ENCODE measurements at places on chromosomes 1 and 21.
A peak's percentile ranks its signal among the peaks of the same experiment; 100 is the strongest.

- DNase-seq, result no peak
These were observed 13.2 kb downstream of the CNTN2 start for GRCh38 chr1:205056188-205056611.

GRCh38 chr1:114509596-114510273 lies 1.3 kb downstream of the TRIM33 start:
- DNase-seq, result no peak

GRCh38 chr1:212638492-212639151 lies 30.1 kb downstream of the ATF3 start:
- DNase-seq, result no peak

DNA sequence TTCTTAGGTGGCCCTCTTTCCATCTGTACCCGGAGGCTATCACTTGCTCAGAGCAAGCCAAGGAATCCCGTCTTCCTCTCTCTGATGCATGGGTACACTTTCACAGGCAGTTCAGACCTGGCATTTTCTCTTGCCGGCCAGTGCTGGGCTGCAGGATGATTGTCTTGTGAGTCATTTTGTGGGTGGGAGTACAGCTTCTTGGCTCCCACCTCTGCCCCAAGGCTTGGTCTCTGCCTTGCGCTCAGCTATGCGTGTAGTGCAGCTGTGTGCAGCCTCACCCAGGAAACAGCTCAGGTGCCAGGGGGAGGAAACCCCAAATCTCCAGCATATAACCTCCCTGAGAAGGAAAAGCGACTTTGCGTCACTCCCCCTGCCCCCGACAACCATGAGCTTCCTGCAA lies 3.9 kb upstream of the AJAP1 start:
- DNase-seq, result no peak

GRCh38 chr1:68624233-68624632 lies 127.4 kb upstream of the DEPDC1 start:
- no peak for DNase-seq

DNA sequence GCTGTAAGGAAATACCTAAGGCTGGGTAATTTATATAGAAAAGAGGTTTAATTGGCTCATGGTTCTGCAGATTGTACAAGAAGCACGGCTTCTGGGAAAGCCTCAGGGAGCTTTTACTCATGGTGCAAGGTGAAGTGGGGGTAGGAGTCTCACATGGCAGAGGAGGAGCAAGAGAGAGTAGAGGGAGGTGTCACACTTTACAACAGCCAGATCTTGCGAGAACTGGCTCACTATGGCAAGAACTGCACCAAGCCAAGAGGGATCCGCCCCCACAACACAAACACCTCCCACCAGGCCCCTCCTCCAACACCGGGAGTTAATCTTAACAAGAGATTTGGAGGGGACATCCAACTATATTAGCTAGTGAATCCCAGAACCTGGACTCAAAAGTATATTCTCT lies 135.4 kb upstream of the SOD1 start:
- DNase-seq, result no peak

DNA sequence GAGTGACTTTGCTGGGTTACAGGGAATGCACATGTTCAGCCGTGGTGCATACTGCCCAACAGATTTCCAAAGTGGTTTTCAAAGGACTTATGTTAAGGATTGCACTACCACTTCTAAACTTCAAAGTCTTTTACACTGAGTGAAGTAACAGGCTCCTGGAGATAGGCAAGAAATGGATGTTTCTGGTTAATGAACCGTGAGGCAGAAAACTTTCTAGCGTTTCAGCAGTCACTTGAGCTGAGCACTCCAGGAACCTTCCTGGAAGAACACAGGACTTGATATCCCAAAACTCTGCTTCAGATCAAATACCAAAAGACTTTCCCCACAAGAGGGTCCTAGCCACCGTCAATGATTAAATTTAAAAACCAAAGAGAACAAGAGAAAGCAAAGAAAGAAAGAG lies 74.3 kb upstream of the ATP1A1 start:
- no peak for DNase-seq

DNA sequence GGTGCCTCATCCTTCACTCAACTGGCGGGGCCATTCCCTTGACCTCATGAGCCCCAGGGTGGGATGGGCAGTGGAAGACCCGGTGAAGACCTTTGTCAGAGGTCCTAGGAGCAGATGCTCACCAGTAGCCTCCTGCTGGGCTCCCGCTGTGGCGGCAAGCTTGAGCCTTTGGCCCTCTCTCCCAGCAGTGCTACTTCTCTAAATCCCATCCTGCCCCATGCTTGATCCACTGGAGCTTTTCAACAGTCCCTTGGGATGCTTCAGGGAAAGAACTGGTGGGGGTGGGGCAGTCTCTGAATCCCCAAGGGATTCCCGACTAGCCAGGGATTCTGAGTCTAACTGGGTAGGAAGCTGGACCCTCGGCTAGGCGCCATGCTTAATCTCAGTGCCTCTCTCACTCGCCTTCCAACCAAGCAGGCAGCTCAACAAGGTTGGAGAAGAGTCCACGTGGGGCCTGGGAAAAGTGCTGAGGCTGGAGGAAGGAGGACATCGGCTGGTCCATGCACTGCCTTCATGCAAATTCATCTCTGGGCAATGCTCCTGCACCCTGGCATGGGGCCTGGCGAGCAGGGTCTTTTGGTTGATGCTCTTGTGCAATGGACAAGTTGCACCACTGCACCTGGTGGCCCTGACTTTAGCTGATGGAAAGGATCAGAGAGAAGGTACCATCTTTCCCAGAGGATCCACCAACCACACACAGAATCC lies 190.3 kb downstream of the GRIK3 start:
- no peak for DNase-seq

DNA sequence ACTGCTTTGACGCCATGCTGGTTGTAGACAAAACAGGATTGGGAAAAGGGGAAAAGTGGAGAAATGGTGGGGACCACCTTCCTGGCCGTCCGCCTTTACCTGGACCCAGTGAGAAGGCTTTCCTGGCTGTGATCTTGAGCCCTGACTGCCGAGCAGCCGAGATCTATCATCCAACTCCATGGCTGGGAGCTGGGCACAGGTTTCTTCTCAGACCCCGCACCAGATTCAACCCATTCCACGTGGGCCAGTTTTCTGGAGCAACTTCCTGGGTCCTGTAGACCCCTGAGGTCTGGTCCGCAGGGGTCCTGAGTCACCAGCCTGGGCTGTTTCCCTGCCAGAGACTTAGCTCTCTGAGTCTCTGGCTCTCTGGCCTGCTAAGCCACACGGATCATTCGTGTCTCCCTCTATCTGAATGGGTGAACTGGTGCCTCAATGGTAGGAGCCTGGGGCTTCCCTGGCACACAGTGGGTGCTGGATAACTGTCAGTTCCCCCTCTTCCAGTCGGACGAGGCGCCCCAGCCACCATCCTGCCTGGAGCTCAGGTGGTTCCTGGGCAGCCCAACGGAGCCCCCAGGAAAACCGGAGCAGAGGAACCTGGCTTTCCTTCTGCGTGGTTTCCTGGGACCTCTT lies 4.5 kb upstream of the NPHP4 start:
- DNase-seq, result no peak

DNA sequence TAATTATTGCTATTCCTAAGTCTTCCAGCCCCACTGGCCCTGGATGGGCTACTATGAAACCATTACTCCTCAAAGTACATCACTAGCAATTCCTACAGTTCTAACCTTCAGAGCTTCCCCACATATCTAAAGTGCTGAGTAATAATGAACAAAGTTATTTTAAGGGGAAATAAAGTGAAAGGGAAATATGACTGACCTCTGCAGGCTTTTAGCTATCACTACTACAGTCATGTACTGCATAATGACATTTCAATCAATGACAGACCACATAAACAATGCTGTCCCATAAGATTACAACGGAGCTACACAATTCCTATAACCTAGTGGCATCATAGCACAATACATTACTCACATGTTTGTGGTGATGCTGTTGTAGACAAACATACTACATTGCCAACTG lies 32.5 kb upstream of the ASPM start:
- no peak for DNase-seq

DNA sequence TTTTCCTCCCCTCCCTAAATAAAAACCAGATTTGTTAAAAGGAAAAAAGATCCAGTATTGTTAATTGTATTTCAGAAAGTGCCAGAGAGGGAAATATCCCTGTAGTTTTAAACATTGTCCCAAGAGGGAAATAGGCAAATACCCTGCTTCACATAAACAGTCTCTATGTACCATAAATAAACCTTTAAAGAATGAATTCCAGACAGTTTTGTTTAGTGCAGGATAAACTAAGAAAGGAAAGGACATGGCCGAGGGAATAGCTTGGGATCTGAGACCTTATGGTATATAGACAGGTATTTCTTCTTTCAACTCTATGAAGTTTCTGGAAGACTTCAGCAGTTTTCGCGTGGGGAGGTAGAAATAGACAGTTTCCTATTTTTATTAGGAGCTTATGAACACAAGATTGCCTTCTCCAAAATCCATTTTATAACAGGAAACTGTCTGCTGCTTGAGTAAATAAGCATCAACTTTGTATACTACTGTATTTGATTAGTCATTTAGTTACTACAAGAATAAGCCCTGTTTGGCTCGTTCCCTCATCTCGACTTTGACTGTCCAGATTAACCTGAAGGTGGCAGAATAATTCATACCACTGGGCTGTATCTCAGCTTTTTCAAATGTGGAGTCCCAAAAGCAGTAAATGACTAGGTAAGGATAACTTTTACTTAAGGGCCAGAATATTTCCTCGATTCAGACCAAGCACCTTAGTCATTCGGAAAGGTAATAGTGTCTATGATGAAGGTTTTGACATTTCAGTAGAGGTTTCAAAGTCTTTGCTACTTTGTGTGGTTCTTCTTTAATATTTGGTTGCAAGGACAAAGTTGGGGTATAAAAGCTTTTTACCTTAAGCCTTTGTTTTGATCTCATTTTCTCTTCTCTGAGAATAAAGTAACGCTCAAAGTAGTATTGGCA lies 177.5 kb downstream of the VPS13D start:
- DNase-seq, result peak; percentile 36

GRCh38 chr1:90339811-90340210 lies 344.9 kb downstream of the ZNF326 start:
- DNase-seq, result no peak

GRCh38 chr1:59266180-59266926 lies 30.5 kb upstream of the FGGY start:
- DNase-seq, result no peak

DNA sequence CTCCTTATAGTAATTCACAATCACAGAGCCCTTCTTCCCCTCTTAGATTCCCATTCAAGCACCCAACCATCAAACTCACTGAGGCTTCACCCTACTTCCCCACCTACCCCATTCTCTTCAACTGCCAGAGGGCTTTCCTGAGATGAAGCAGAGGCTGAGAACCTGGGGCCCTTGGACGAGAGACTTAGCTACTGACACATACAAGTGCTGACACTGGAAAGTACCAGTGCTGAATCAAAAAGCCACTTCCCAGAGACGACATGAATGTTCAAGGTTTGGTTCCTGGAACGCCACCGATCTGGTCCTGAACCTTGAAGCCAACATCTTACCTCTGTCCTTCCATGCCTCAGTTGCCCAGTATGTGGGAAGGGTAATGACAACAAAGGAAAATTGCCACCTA lies 16.6 kb upstream of the RAP1A start:
- DNase-seq, result peak; percentile 27

DNA sequence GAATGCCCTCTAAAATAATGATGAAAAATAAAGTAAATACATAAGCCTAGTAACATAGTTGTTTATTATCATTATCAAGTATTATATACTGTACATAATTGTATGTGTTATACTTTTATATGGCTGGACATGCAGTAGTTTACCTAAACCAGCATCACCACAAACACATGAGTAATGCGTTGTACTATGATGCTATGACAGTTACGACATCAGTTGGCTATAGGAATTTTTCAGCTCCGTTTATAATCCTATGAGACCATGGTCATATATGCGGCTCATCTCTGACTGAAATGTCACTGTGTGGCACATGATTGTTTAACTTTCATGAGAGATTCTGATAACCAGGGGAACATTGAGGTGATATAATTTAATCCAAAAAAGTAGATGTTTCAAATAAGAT lies 352.1 kb downstream of the ST6GALNAC3 start:
- DNase-seq, result no peak

- DNase-seq, result no peak
These were observed 1.3 kb upstream of the TTF2 start for GRCh38 chr1:117058810-117059209.

- no peak for DNase-seq
These were observed 9.6 kb upstream of the GUCA2A start for GRCh38 chr1:42173961-42174735.

GRCh38 chr21:14773777-14774345 lies 227.7 kb upstream of the SAMSN1 start:
- peak; percentile 69 for DNase-seq

DNA sequence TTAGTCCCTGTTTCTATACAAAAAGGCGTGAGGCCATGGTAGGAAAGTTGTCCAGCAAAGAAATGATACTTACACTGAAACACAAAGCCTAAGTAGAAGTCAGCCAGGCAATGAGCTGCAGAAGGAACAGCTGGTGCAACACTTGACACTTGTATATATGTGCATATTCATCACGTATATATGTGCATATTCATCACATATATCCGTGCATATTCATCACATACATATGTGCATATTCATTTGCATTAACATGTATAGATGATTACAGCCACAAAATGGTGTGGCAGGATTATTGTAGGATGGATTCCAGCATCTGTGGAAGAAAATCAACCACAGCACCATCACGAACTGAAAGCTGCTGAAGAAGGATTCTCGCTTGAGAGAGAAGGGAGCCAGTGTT lies 189.0 kb upstream of the RGS18 start:
- DNase-seq, result no peak

DNA sequence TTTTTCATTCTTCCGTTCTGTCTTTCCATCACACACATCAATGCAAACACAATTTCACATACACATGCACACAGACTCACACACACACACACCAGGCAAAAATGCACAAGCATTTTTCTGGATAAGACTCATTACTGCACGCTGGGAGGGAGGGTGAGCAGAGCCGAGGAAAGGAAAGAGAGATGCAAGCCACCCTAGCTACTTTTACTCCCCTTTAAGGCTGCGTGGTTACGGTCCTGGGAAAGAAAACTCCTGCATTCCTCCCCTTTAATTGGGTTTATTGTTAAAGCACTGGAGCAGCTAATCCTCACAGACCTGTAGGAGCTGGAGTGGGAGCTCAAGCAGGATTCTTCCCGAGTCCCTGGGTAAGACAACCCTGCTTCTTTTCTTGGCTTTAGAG lies at the start of gene CAMK1G:
Gene CAMK1G, plus strand, starts transcription at position 307 of the 400 bp plus-strand sequence. CDS start 11,270 bp downstream, outside the sequence.
- no peak for DNase-seq

GRCh38 chr1:59776960-59777852 lies 37.5 kb upstream of the HOOK1 start:
- DNase-seq, result no peak

GRCh38 chr21:44789880-44790279 lies 11.7 kb downstream of the UBE2G2 start:
- no peak for DNase-seq

DNA sequence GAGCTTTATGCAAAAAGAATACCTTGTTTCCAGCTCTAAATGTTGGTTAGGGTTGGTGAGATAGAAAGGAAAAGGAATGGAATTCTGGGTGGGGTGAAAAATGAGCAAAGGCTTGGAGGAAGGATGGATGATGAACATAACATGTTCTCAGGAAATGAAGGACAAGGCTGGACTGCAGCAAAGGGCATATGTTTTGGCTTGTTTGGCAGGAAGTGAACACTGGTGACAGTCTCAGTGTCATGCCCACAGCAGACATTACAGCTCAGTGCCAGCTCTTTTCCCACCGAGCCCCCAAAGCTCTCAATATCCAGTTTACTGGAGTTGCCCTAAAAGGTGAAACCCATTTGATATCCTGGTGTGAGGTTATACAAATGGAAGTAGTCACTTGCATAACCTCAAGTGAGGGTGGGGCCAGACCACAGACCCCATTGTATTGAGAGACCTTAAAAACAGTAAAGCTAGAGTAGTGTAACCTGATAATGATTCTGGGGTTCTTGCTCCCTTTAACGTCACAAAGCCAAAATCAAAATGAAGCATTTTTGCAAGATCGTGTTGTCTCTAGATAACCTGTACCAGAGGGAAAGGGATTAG lies 270.6 kb downstream of the NFIA start:
- DNase-seq, result no peak

Measured in CD4-positive, alpha-beta T cell treated with Interleukin-17A for 4 hours (primary cell).